ENCODE measurements at places on chromosomes 5 and 9.

DNA sequence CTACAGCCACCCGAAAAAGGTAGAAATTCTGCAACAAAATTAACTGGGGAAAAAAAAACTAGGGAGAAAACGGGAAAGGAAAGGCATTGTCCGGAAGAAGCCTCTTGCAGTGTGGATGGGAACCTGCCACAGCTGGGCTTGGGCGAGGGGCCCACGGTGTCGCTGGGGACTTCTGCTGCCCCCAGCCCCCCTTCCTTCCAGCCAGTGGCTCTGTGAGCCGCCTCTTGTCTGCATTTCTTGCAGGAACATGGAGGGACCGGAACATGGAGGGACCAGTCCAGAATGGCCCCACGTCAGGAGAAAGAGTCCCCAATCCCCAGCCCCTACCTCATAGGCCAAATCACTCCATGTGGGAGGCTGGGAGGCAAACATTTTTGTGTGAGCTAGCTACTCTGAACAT, 36.9 kb upstream of the EXOC3 start:
- DNase-seq: no peak

DNA sequence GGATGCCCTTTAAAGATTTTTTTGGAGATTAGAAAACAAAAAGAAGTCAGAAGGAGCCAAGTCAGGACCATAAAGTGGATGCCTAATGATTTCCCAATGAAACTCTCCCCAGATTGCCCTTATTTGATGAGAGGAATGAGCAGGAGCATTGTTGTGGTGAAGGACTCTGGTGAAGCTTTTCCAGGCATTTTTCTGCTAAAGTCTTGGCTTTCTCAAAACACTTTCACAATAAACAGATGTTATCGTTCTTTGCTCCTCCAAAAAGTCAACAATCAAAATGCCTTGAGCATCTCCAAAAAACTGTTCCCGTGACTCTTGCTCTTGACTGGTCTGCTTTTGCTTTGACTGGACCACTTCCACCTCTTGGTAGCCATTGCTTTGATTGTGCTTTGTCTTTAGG, 121.8 kb downstream of the CAAP1 start:
- peak; percentile 17 for DNase-seq

DNA sequence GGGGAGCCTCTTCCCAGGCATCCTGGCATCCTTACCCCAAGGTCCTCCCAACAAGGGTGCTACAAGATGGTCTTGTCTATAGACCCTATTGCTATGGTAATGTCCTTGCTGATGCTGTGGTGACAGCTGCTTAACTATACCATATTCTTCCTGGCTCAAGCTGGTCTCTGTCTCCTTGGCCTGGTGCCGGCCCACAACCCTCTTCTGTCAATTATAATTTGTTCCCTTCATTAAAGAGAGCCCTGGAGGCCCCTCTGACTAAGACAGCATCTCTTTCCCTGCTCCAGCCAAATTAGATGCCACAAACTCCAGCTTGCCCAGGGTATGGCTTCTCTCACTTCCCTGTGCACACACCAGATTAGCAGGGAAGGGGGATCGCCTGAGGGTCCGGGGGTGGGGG, 86.7 kb downstream of the PSD2 start:
- no peak for DNase-seq

- DNase-seq: no peak
Measured at GRCh38 chr9:78214492-78214891, 21.4 kb upstream of the CEP78 start.

DNA sequence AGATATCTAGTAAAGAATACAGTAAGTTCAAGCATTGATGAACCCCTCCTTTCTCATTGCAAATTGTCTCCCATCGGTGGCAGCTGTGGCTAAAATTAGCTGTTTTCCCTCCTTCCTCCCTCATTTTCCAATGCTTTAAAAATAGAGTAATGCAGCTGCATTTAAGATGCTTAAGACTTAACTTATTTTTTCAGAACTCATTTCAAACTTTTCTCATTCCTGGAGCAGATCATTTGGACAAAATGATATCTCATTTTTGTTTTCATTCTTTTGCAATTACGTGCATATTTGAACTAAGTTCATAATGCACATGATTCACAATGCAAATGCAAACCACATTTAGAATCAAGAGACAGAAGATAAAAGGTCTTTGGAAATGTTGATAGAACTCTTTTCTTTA, 14.6 kb downstream of the HSPB3 start:
- DNase-seq: peak; percentile 77

DNA sequence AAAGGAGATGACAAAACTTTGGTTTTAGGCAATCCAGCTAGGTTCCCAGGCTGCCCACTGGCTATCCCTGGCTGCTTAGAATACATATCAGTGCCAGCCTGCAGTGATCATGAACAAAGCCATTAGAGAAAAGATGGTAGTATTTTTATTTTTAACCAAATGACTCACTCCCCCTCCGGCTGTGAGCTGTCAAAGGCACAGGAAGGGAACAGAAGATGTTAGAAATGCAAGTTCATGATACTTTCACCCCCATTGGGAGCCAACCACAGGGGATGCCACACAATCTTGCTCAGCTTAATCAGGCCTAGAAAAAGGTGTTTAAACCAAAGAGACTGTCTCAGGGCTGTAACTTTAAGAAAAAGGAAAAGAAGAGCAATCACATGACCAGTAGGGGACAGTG, 70.3 kb upstream of the ASTN2 start:
- no peak for DNase-seq

DNA sequence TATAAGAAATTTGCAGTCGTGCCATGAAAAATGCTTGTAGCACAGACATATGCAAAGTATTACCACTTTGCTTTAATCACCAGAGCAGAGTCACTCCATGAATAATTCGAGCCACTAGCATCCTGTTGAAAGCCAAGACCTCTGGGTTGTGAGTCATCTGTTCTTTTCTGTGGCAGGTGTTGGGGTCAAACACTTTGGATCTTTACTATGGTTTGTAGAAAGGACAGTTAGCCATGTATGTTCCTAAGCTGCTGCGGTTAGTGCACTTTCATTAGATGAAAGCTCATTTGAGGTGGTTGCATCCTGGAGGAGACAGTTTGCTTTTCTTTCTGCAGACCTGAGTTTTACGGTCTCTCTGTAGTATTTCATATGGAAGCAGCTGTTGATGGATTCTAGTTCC, 223.7 kb downstream of the DMRT2 start:
- no peak for DNase-seq
